Hepatocyte (in vitro differentiated cells): ENCODE measurements at places on chromosomes 3 and 15.
A peak's percentile ranks its signal among the peaks of the same experiment; 100 is the strongest.

GRCh38 chr3:14137445-14137844 is 12.6 kb downstream of the TMEM43 start:
- no peak for DNase-seq

GRCh38 chr15:92077353-92078085 is 224.0 kb downstream of the SLCO3A1 start:
- DNase-seq, result peak; percentile 85

DNA sequence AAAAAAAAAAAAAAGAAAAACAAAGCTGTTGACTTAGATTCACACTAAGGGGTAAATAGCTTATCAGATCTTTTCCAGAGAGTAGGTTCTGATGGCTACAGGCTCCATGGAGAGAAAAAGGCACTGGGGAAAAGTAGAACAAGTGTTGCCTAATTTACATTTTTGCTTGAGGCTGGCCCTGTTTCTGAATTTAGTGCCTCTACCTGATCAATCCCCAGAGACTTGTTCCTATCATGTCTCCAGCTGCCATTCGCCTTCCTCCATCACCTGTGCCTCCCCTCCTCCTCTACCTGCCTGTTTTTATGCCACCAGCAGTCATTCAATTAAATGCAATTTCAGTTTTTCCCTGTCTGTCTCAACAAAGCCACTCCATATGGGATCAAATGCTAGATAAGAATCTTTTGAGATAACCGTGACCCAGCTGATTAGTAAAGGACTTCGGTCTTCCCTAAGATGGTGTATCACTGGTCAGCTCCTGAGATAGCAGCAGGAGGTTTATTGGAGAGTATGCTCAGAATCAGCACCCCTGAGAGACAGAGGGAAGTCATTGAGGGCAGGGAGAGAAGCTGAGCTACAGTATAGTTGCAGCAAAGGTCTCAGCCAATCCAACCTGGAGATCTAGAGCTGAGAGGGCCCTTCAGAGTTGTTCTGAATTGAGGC is 88.1 kb upstream of the GADL1 start:
- no peak for DNase-seq

DNA sequence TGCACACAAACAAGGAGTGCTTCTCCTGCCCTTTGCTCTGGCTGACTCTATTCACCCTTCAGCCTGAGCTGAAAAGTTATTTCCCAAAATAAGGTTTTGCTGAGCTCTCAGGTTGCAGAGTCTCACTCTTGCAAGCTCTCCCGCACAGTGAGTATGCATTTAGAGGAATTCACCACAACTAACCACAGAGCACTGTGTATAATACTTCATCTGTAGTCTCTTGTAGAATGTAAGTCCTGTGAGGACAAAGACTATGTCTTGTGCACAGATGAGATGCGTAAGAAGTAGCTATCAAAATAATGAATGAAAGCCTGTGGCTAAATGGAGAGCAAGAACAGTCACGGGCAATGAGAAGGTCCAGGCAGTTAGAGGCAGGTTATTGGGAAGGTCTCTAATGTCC is 156.5 kb upstream of the SLCO3A1 start:
- DNase-seq, result no peak

DNA sequence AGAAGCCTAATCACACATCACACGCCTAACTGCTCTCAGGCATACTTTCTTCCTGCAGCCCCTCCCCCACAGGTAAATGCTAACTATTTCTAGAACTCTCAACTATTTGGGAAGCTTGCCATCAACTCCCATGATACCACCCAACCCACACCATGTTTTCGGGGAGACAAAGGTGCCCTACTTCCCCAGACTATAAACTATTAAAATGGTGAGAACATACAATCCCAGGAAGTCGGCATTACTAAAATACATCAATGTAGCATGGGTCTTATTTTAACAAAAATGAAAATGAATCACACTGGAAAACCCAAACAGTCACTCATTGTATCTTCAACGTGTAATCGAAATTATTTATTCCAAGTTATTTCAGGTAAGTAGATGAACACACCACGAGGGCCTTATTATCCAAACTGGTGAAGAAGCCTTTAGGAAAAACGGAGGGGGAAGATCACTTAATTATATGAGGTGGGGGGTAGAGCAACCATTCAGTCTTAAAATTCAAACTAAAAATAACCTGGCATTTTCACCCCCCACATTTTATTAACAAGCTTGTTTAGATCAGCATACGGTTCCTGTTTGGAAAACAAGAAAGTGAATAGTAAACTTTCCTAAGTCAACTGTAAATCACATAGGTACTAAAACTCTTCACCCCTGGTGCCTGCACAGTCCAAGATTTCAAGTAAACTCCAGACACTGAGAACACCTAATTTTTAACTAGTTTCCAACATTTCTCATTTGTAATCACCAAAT is 1.9 kb downstream of the TBL1XR1 start:
- DNase-seq, result peak; percentile 55

- no peak for DNase-seq
Observed at GRCh38 chr3:67559029-67559605, 95.3 kb downstream of the SUCLG2 start.

DNA sequence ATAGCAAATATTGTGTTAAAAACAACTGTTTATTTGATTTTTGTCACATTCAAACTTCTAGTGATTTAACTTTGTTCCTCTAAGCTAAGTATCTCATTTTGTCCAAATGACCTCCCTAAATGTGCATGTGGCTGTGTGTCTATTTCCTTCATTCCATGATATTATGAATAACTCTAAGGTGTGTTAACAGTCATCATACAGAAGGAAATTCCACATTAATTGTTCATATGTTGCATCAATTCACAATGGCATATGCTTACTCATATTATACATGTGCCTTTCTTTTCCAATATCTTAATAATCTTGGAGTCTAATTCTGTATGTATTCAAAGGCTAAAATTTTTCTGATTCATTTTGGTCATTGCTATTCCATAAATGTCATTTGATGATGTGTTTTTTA is 186.4 kb downstream of the WDR72 start:
- no peak for DNase-seq
